ENCODE measurements at places on chromosomes 6 and 20.

DNA sequence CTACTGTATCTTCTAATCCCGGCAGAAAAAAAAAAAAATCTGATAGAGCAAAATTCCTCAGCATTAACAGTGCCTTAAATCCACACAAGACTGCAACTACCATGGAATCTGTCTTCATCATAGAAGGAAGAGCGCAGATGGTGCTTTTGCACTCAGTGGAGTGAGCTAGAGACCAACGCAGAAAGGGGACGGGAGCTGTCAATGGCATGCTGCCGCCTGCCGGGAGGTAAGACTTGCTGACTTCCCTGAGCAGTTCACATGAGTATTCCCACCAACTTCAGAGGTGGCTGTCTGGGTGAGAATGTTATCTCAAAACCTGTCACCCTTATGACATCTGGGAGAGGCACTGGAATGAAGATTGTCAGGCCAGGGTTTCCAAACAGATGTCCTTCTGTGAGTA lies 35.6 kb downstream of the DZANK1 start:
- DNase-seq, result no peak

GRCh38 chr6:142523515-142524375 lies 221.9 kb downstream of the ADGRG6 start:
- no peak for DNase-seq

DNA sequence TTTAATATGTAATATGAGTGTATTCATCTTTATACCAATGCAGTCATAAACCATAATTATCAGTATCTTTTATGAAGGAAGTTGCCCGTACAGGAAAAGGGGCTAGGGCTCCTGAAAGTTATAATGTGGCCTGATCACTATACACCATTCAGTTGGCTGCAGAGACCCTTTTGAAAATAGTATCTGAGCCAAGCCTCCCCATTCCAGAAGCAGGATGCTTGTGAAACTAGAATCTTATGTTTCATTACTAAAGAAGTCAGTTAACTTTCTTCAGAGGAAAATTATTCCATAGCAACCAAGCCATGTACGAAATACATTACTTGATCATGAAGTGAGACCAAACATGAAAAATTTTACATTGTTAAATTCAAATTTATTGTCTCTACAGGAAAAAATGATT lies 251.5 kb upstream of the TCF21 start:
- no peak for DNase-seq

DNA sequence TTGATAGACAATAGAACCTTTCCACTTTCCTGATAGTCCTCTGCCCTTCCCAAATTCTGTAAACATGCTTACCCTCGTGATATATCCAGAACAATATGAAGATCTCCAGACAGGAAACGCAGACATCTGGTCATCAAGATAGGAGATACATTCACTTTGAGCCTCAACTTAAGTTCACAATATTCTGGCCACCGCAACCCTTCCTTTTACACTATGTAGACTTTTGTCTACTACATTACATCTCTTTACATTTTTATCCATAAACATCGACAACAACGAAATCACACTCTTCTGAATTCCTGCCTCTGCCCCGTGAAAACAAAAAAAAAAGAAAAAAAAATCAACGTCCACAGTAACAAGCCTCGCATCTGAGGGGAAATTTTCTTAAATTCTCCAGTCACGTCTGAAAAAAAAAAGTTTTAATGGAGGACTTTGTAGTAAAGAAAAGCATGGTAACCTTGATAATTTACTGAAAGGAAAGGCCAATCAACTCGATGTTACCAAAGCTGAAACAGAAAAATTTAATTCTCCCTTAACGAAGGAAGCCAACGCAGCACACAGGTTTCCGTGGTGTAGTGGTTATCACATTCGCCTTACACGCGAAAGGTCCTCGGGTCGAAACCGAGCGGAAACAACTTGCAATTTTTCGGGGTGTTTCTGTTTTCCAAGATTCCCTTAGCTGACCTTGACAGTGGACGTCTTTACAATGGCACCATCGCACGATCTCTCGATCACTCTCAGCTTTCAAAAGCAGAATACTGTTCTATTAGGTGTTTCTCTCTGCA lies 21.8 kb downstream of the POM121L2 start:
- no peak for DNase-seq

GRCh38 chr6:137870308-137870644 lies 3.2 kb downstream of the TNFAIP3 start:
- no peak for DNase-seq

DNA sequence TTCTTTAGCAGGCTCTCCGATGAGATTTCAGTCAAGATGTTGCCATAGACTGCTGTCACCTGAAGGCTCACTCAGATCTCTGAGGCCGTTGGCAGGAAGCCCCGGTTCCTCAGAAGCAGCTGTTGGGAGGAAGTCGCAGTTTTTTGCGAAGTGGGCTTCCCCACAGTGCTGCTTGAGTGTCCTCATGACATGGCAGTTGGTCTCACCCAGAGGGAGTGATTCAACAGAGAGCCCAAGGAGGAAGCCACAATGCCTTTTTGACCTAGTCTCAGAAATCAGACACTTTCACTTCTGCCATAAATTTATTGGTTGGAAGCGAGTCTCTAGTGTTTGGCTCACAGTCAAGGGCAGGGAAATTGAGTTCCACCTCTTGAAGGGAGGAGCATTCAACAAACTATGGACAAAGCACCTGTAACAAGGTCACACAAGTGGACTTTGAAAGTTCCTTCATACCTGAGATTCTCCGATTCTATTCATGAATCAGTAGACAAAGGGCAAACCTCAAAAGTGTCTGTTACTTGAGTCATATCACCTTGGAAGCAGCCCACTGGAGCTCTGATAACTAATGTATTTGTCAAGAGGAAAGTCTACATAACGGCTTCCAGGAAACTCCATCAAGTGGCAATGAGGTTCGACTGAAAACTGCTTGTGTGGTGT lies 208.3 kb downstream of the TASP1 start:
- no peak for DNase-seq
